ENCODE measurements at places on chromosomes 3 and 15.

DNA sequence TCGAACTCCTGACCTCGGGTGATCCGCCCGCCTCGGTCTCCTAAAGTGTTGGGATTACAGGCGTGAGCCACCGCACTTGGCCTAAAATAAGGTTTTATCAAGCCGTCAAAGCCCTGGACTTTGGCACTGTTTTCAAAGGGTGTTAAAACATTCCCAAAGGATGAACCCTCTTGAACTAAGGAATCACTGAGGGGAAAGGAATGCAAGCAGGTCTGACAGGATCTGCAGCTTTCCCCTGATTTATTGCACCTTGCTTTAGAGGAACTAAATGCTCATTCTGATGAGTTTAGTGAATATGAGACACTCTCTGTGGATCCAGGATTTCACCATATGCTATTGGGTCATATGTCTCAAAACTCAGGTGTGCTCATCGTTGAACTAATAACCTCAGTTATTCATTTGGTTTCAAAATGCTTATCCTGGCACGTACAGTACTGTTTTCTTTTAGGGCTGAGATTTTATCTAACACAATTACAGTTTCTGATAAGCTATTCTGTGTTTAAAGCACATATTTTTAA lies 63.0 kb upstream of the TSC22D2 start:
- no peak for DNase-seq

DNA sequence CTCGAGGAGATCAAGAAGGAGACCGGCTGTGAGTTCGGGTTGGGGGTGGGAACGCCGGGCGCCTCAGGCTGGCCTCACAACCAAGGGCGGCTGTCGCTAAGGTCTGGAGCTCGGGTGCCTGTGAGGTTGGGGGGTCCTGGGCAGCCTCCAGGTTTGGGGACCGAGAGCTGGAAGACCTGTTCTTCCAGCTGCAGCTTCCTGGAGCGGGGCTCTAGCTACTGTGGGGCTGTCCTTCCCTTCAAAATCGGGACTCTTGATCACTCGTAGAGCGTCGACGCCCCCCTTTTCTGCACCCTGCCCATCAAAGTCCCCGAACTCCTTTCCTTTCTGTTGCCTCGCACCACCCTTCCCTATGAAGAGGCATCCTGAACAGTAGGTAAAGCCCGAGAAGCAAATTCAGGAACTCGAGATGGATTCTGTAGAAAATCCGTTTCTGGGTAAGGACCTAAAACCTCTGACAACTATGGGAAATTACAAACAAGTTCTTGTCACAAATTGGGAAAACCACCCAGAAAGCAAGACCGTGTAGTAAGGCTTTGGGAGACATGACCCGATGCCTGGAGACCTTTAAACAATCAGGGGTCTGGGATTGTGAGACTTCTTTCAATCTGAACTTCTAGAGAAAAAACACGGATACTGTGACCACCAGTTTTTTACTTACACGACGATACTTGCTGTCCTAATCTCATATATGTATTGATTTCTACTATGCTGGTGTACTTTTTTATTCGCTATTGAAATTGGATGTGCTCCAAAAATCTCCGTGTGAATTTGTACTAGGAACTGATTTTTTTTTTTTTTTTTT lies 556 bp downstream of the CHP1 start:
- DNase-seq, result no peak

DNA sequence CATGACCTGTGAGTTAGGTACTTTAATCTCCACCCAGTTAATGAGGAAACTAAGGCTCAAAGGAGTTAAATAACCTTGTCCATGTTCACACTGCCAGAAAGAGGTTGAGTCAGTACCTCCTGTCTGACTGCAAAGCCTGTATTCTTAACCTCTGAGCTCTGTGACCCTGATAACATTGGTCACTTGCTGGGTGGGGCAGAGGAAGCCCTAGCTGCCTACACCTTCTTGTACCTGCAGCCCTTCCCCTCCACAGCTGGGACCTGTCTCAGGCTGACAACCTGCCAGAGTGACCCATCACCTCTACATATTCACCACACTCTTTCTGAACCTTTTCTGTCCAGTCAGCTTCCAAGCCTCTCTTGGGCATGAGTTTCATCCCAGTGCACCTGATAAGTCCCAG lies 106.1 kb upstream of the HES1 start:
- DNase-seq, result no peak

DNA sequence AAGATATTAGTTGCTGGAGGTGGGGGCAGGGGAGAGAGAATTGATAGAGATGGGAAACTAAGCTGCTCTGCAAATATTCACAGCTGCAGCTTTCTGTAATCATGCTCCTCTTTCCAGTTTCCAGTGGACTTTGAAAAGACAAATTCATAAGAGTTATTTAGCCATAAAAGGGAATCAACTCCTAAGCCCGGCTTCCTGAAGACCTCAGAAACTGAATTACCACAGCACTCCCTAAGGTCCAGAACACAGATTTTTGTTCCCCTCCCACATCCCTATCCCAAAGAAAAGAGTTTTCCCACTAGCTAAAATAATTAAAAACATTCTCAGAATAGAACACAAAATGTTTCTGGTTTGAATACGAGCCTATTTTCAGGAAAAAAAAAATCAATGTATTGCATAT lies 871.8 kb upstream of the NR2F2 start:
- DNase-seq, result peak; percentile 16

DNA sequence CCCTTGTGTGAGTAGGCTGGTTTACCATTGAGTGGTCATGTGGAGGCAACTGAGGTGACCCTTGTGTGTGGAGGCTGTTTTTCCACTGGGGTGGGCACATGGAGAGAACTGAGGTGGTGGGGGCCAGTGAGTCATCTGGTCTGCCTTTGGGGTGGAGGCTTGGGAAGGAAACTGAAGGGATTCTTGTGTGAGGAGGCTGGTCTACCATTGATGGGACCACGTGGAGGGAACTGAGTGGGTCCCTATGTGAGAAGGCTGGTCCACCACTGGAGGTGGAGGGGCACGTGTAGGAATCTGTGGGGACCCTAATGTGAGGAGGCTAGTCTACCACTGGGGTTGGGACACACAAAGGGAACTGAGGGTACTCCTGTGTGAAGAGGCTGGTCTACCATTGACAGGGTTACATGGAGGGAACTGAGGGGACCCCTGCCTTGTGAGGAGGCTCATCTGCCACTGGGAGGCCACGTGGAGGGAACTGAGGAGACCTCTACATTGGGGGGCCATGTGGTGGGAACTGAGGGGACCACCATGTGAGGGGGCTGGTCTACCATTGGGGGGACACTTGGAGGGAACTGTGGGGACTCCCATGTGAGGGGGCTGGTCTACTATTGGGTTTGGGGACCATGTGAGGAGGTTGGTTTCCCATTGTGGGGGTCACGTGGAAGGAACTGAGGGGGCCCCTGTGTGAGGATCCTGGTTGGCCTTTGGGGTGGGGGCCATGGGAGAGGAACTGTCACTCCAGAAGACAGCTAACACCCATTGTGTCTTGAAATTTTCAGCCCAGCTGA lies 164.5 kb downstream of the WNT7A start:
- no peak for DNase-seq

DNA sequence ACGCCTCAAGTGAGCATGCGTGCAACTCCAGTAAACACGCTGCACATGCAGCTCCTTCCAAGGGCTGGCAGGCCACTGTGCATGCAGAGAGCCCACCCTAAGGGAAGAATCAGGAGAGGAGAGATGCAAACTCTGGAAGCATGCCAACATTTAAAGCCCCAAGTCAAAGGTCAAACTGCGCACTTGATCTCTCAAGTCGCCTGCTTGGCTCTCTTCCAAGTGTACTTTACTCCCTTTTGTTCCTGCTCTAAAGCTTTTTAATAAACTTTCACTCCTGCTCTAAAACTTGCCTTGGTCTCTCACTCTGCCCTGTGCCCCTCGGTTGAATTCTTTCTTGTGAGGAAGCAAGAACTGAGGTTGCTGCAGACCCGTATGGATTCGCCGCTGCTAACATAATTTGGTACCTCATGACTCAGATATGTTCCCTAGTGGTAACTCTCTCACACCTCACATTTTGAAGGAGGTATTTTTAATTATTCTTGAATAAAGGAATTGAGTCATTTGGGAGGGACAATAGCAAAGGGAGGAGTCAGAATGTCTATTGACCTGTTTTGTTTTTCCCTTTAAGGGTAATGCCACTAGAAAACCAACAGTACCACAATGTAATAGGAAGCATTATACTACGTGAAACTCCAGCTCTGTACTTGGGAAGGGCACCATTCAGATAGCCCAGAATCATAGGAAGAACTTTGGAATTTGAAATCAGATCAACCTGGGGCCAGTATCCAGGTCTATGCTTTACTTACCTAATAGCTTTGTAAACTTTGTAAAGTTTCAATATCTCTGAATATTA lies 19.6 kb upstream of the DGKG start:
- no peak for DNase-seq

DNA sequence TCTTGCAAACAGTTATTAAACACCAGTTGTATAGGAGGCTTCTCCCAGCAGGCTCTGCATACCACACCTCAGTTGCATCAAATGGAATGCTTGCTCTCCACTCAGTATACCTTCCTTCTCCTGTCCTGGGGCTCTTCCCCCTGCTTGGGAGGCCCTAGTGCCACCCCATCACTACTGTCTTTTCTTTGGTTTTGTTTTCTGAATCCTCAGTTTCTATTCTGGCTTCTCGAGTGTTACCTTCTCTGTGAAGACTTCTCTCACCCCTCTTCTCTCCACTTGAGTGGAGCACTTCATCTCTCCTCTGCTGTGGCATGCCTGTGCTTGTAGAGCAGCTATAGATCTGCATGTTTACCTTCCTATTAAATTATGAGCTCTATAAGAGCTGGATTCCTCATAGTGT lies 75.7 kb upstream of the TPRG1 start:
- DNase-seq, result no peak

- DNase-seq, result no peak
These were observed at the start of gene MAPKAPK3 for GRCh38 chr3:50617096-50617791. Gene MAPKAPK3, plus strand, starts transcription at chr3:50617151. Its CDS starts 415 bp downstream, at chr3:50617566.

DNA sequence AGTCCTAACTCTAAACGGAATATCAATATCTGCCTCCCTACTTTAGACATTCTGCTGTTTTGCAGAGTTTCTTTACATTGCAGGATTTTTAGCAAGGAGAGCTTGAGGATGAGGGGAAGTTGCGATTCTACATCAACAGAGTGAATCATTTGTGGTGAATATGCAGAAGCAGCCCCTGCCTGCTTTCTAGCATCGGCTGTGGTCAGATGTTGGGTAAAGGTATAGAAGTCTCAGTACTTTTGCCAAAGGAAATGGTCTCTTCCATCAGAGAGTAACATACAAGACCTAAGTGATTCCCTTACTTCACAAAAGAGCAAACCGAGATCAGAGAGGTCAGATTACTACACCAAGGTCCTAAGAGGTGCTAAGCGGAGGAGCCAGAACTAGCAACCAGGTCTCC lies 15.2 kb downstream of the ST3GAL6 start:
- no peak for DNase-seq

GRCh38 chr3:189195302-189195701 lies 23.5 kb downstream of the TPRG1 start:
- DNase-seq, result no peak

GRCh38 chr3:112498914-112499711 lies at the start of gene BTLA:
Gene BTLA, minus strand, starts transcription at chr3:112499472. Its CDS starts 114 bp downstream, at chr3:112499358.
- DNase-seq, result no peak

DNA sequence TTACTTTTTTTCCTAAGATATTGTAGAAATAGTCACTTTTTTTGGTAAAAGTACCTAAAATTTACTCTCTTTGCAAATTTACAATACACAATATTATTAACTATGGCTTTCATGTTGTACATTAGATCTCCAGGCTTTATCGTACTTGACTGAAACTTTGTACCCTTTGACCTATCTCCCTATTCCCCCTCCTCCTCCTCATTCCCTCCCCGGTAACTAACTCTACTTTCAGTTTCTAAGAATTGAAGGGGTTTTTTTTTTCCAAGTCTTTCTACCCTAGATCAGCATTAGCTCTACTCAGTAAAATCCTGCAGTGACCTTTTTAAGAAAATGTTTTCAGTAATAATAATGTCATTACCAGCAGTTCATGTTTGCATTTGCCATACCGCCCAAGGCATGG lies 10.1 kb downstream of the HACL1 start:
- DNase-seq, result no peak

GRCh38 chr15:47707391-47707790 lies 9.9 kb upstream of the SEMA6D start:
- DNase-seq, result no peak

DNA sequence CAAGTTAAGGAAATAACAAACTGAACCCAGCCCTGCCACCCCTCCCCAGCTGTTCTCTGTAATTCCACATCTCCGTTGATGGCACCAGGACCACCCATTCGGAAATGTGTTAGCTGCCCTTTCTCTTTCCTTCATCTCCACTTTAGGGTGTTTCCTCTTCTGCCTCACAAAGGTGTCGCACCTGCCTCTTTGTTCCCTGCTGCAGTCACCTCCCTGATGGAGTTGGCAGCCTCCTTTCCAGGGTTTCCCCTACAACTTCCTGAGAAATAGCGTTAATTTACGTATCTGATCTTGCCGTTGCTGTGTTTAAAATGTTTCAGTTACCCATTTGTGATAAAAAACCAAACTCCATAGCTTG lies 57.3 kb downstream of the GPR171 start:
- no peak for DNase-seq

GRCh38 chr3:186883686-186884058 lies 41.2 kb downstream of the ADIPOQ start:
- DNase-seq, result no peak

GRCh38 chr3:183080628-183081027 lies 18.7 kb downstream of the MCCC1 start:
- DNase-seq, result no peak

- DNase-seq, result no peak
These were observed 26.6 kb downstream of the SRPRB start for GRCh38 chr3:133831966-133832801.

GRCh38 chr3:99409961-99410360 lies 228.4 kb upstream of the COL8A1 start:
- DNase-seq, result no peak

- no peak for DNase-seq
These were observed 18.5 kb upstream of the LMCD1 start for GRCh38 chr3:8482960-8483665.

GRCh38 chr15:31320022-31320421 lies 6.6 kb upstream of the KLF13 start:
- DNase-seq, result no peak

GRCh38 chr3:157285966-157286365 lies 126.0 kb upstream of the CCNL1 start:
- peak; percentile 16 for DNase-seq

- DNase-seq, result peak; percentile 16
These were observed 35.9 kb upstream of the TMEM115 start for GRCh38 chr3:50395070-50395860.

DNA sequence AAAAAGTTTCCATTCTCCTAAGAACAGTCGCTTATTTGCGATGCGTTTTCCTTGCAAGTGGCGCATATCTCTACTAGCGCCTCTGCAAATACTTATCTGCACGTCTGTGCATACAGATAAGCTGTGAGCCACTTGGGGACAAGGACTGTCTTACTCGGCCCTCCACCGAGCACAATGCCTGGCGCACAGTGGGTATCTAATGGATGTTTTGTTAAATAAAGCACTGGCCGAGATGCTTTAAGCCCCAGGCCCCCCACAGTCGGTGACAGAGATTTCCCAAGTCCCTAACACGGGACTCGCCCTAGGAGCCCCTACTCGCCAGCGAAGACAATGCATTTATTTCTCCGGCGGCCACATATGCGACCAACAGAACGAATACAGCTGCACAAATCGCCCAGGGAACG lies 503 bp downstream of the HLTF start:
- DNase-seq, result peak; percentile 36

- no peak for DNase-seq
These were observed 92.3 kb upstream of the MRPS22 start for GRCh38 chr3:139251529-139251928.

Data from kidney capillary endothelial cell (primary cell).